ENCODE measurements at places on chromosomes 12 and 14.

DNA sequence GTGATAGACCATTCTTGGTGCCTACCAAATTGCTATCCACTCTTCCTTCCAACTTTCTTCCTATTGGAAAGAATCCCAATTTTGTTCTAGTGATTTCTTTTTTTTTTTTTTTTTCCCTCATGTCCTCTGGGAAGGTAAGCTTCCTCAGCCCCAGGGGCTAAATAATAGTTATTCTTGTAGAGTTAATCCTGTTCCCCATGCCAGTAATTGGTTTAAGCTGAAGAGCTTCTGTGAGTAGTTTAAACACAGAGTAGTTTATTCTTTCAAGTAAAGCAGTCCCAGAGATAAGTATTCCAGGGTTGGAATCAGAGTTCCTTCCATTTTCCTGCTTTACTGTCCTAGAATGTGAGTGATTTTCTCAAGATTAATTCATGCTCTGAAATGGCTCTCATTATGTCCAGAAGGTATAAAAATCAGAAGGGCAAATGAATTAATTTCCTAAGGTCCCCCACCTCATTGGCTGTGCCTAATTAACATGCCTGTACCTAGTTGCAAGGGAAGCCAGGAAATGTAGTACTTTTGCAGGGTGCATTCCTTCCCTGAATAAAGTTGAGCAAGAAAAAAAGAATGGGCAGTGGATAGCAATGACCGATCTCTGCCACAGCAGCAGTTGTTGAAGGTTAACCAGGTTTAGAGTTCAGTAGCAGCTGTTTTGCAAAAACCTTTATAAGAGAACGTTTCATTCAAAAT, 97.8 kb downstream of the PLEKHA5 start:
- DNase-seq: no peak

- no peak for DNase-seq
Measured at GRCh38 chr12:121403721-121404120, 3.8 kb downstream of the RNF34 start.

- DNase-seq: no peak
Measured at GRCh38 chr12:69240631-69240995, 1.2 kb downstream of the CPSF6 start.

DNA sequence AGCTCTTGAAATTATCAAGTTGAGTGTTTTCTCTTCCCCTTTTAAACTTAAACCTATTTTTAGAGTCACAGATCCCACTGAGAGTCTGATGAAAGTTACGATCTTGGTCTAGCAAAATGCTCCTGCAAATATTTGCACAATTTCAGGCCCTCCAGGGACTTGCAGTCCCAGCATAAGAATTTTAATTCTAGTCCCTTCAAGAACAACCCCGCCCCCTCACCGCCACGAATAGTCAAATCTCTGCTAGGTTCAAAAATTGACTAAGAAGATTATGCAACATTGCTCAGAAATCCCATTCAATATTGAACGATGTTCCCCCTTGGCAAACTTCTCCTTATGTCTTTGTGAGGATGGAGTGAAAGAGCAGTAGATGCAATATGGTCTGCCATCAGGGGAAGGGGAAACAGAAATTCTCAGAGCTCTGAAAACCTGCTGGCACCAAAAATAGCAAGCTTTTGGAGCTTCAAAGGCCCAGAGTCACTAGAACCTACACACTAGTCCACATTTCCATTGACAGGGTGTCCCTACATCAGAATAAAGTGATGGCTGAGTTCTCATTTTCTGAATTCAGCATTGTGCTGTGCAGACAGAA, 127.5 kb upstream of the CCDC175 start:
- no peak for DNase-seq

DNA sequence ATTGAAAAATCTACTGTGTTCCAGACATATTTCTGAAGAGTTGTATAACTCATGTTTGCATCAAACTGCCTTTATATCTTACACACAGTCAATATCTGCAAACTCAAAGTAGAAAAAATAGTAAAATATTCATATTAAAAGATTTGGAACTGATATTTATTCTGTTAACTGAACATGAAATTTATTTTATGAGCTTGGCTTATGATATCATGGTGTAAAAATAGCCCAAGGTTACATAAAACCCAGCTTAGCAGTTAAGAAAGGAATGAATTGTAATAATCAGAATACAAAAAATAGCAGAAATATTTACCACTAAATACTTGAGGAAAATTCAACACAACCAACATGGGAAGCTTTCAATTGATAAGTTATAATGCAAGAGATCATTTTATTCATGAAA, 367.9 kb downstream of the FLRT2 start:
- no peak for DNase-seq

DNA sequence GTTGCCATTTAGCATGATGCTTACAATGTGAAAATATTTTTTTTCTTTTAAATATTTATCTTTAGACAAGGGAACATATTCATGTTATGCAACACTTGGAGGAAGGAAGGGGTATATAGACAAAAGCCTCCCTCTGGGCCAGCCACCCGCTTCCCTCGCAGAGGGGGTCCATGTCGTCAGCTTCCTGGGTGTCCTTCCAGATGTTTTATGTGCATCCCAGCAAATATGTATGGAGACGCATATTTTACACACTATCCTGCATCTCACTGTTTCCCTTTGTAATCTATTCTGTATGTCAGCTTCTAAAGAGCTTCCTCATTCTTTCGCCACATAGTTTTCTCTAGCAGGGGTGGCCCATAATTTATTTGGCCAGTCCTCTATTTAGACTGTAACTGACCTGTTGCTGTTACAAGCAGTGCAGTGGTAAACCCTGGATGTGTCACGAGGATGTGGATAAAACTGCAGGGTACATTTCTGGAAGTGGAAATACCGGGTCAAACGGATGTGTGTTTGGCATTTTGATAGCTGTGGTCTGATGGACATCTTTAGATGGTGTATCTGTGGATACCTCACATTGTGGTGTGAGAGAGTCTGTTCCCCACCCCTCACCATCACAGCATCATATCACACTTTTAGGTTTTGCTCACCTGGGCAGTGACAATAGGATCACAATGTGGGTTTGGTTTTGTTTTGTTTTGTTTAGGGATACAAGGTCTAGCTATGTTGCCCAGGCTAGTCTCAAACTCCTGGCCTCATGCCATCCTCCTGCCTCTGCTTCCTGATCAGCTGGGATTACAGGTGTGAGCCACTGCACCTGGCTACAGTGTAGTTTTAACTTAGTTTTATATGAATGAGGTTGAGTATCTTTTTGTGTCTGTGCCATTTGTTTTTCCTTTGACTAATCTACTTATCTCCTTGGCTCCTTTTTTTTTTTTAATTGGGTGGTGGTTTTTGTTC, 31.6 kb downstream of the FAM222A start:
- DNase-seq: no peak
